Kidney epithelial cell (primary cell): ENCODE measurements at places on chromosomes 7 and 10.

DNA sequence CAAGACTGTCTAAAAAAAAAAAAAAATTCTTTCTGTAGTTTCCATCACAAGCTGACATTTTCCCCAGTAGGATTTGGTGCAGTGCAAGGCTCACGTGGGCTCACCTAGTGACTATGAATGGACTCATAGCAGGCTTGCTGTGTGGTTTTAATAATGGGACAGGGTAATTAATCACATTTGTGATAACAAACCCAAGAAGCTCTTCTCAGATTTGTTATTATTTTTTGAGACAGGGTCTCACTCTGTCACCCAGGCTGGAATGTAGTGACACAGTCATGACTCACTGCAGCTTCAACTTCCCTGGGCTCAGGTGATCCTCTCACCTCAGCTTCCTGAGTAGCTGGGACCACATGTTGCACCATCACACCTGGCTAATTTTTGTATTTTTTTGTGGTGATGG lies 40.0 kb downstream of the NACAD start:
- DNase-seq: no peak

DNA sequence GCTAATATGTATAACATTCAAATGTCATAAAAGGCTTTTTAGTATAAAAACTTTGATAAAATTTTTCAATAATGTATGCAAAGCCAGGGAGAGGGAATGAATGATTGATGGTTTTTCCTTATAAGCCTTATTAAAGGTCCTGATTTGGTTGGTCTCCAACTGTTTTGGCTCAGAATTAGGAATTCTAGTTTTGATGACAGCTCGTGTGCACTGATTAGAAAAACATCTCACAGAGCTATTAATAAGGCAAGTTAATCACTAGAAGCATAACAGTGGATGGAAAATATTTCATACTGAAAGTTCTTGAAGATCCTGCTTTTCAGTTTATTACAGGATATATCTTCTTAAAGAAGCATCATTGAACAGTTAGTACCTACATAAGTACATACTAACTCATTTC lies 114.9 kb upstream of the NOBOX start:
- DNase-seq: no peak

- no peak for DNase-seq
Measured at GRCh38 chr10:11145495-11145855, 127.8 kb downstream of the CELF2 start.

DNA sequence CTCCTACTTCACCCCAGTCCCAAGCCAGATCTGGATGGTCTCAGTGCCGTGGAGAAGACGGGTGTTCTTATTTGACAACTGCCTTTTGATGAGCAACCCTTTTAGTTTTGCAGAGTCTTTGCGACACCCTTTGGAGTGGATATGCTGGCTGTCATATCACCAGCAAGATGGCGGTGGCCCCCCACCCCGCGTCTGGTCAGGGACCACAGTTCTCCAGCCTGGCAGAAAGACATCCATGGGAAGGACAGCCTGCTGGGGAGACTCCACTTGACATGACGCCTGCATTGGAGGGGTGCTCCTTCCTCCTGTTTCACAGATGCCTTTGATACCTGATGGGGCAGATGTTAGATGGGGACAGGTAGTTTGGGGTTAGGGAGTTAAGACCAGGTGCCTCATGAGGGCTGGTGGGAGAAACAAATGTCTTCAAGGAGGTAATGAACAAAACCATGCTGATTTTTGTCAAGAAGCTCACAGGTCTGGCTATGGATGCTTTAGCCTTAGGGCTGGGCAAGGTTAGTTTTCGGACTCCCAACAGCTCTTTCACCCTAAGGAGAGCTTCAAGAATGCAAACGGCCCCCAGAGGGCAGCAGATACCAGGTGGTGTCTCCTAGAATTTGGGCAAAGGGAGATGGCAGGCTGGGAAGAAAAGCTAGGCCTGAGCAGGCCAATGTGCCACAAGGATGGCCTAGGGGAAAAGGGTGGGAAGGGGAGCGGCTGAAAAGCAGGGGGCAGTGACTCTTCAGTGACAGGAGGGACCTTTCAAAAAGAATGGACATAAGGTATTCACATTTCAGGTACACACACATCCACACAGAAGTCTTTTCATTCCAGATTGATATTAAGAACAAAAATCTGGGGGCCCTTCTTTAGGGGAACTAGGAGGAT lies 95.2 kb downstream of the CLEC2L start:
- no peak for DNase-seq

GRCh38 chr10:59880971-59881510 lies 25.3 kb downstream of the CCDC6 start:
- DNase-seq: no peak

DNA sequence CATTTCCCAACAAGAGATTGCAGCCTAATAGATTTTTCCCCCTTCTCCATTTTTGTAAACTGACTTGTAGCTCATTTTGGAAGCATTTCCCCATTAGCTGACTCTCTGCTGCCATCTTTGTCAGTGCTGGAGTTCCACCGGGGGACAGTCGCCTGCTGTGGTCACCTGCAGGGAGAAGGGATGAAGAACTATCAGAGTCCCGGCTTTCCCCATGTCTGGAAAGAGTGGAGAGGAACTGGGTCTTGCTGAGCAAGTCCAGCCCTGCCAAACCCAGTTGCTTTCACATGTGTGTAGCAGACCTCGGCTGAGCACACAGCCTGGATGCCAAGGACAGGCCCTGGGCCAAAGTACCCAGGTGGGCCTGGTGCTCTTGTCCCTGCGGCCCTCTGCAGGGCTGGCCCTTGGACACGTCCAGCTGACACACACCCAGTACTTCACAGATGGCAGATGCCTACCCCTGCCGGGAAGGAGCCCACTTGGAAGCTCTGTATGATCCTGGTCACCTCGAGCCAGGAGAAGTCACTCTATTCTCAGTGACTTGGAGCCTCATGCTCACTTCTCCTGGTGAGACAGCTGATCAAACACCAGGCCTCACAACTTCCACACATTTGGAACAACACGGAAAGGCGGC lies 157.3 kb upstream of the NPVF start:
- no peak for DNase-seq

DNA sequence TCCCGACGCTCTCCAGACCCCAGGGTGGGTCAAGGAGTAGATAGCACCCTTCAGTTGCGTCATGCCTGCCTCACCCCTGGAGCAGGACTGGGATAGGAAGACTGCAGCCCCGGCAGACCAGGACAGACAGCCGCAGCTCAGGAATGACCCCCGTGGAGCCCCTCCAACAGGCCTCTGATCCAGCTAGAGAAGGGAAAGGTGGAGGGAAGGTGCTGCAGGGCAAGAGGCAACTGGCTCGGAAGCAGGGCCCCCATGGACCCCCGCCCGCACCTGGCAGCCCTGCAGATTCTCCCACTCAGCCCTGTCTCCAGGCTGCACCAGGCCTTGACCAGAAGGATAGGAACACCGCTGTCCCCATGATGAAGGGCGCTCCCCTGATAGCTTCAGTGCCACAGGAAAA lies 7.7 kb downstream of the KCNH2 start:
- no peak for DNase-seq

DNA sequence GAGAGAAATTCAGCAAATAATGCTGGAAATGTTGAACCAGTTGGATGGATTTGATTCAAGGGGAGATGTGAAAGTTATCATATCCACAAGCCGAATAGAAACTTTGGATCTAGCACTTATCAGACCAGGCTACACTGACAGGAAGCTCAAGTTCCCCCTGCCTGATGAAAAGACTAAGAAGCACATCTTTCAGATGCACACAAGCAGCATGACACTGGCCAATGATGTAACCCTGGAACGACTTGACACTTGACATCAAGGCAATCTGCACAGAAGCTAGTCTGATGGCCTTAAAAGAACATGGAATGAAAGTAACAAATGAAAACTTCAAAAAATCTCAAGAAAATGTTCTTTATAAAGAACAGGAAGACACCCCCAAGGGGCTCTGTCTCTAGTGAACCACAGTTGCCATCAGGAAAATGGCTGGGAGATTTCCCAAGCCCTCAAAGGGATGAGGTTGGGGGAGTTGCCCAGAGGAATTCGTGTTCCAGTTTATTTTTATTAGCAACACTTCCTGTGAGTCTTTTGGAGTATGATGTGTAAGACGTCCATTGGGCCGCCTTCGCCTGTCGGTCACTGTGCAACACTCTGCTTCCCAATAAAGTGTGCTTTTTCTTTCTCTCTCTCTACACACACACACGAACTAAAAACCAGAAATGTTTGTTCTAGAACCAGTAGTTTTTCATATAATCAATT lies 200.0 kb downstream of the HIBADH start:
- DNase-seq: no peak

- DNase-seq: no peak
Measured at GRCh38 chr7:114821030-114821900, 100.6 kb upstream of the MDFIC start.

GRCh38 chr10:123559066-123559822 lies 106.9 kb upstream of the GPR26 start:
- no peak for DNase-seq

GRCh38 chr10:103852856-103853255 lies 2.5 kb downstream of the SH3PXD2A start:
- DNase-seq: no peak

GRCh38 chr10:42630537-42631134 lies 7.7 kb downstream of the ZNF33B start:
- no peak for DNase-seq

- DNase-seq: no peak
Measured at GRCh38 chr10:6174201-6174874, 28.4 kb upstream of the PFKFB3 start.

DNA sequence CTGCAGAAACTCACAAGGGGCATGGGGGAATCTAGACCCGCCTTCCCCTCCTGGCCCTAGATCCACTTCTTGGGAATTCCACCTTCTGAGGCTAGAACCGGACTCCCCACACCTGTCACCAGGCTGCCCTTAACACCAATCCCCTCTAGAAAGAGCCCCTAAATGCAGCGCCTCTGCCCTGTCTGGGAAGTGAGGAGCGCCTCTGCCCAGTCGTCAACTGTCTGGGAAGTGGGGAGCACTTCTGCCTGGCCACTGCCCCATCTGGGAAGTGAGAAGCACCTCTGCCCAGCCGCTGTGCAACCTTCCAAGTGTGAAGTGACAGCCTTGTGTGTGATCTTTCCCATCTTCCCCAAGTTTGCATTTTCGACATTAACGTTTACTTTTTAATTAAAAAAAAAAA lies 8.8 kb downstream of the RCC1L start:
- DNase-seq: no peak

DNA sequence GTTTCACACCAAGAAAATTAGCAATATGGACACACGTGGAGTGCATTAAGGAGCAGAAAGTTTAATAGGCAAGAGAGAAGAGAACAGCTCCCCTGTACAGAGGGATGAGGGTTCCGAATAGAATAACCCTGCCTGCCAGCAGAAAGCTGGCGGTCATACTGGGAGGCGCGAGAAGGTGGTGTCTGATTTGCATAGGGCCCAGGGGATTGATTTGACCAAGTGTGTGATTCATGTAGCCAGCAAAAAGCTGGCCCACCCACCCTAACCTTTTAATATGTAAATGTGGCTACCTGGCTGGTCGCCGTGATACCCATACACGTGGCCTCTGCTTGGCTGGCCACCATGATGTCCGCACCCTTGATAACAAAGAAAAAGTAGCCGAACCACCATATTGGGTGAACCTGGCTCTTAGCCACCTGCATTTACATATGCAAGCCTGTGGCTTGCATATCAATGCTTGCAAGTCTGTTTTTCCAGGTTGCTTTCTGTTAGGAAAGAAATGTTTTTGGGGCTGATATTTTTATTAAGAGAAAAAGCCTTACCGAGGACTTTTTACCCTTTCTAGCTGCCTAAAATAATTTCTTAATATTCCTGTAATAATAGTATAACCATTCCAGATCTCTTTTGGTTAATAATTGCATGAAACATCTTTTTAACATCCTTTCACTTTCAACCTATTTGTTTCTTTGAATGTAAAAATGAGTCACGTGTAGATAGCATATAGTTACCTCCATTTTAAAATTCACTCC lies 20.5 kb upstream of the VWDE start:
- DNase-seq: no peak

DNA sequence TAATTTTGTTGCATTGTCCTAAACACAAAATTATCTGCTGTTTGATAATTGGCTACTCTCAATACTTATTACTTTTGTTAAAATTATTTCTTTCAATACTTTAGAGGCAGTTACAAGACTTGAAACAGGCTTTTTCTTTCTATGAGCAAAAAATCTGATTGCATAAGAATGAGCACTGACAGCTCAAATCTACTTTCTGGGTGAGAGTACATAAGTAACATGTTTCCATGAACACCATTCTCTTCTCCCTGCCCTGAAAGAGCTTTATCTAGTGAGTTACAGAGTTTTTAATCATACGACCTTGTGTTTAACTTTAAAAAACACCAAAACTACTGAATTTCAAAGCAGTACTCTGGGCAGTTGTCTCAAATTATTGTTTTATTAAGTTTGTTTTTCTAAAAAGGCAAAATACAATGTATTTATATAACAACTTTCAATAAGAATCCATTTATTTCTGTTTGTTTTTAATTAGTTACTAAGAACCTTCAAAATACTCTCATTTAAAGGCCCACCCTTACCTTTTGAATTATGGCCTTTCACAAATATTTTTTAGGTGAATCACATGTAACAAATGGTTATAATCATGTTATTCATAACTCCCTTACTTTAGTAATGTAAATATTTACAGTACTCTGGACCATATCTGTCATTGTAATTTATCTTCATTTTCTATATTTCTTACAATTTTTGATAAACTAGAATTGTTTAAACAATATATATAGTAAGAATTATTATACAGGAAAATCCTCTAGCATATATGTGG lies 23.0 kb upstream of the TFAM start:
- DNase-seq: no peak

- no peak for DNase-seq
Measured at GRCh38 chr10:51447119-51447518, 252.3 kb downstream of the CSTF2T start.

- no peak for DNase-seq
Measured at GRCh38 chr7:116588225-116588624, 63.4 kb downstream of the CAV1 start.

DNA sequence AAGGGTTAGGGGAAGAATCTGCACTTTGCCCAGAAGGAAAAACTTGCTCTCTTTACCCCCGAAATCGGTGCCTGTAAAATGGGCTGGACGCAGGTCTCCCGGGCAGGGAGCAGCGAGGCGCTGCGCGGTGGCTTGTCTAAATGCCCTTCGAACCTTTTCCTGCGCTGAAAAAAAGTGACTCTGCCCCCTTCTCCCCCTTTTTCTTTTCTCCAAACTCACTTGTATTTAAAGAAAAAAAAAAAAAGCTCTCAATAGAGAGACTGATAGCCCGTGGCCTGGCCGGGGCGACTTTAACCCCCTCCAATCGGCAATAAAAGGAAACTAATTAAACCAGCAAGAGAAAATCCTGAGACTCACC lies 286 bp downstream of the SP8 start:
- no peak for DNase-seq

DNA sequence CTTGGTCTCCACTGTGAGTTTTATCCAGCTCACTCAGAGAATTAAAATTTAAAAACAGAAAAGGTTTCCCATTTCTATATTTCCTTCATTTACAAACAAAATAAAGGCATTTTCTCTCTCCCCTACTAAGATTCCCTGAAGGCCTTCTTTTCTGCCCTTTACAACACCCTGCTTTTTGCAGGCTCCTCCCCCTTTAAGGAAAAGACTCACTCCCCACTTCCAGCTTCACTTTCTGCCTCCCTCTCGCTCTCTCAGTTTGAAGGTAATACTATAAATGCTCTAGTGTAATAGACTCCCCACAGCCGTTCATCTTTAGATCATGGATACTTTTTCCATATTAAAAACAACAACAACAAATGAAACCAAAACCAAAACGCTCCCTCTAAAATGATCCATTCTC lies 53.3 kb downstream of the CDHR3 start:
- no peak for DNase-seq
